ENCODE measurements at places on chromosomes 5 and 9.

DNA sequence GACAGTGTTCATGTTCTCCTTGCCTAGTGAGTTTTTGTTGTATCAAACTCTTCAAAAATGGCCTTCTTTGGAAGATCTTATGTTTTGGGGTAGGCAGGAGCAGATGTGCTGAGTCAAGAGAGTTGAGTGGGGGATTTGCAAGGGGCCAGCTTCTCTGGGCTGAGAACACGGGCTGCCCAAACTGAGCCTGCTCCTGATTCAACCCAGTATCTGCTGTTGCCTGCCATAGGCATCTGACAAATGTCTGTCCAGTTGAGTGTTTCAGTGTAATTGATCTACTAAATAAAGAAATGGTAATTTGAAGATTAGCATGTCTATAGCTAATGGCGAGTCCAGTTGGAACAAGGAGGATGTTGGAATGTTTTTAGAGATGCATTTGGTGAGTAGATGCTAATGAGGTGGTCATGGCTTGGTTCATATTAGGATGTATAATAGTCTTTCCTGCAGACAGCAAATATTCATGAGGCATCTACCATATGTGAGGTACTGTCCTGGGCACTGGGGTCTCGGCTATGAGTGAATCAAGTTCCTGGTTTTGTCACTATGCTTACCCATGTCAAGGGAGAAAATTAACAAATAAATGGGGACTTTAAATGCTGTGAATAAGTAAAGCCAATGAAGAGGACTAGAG is 119.5 kb downstream of the ADCY2 start:
- DNase-seq = no peak

DNA sequence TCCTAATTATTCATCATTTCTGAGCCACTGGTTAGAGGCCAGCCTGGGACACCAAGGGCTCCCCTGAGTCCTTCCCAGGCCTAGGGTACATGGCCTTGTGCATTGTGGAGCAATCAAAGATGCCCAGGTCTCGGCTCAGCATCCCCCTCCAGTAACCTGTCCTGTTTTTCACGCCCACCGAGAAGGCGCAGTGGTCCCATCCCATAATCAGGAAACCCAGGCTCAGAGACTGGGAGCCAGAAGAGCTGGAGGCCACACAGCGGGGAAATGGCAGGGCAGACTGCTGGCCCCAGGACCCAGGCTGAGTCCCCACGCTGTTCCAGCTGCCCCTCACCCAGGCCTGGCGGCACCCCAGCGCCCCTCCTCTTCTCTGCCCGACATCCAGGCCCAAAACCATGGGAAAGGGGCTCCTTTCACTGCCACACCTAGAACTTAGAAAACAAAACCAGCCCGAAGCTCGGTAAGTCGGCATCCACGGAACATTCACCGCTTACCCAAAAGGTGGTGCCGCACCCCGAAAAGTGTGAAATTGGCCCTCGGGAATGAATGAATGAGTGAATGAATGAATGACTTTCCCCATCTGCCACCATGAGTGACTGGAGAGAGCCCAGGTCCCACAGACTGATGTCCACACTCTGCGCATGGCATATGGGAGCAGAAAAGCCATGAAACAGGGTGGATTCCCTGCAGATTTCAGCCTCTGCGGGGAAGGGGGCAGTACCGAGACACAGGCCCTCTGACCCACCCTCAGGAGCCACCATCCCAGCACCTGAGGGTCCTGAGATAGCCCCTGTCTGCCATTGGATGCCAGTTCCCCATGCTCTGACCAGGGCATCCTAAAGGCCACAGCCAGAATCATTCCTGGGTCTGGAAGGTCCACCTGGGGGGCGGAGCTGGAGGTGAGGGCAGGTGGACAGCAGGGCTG is 132.5 kb downstream of the OLFM1 start:
- DNase-seq = no peak

- DNase-seq = no peak
Measured at GRCh38 chr9:37197158-37198038, 77.0 kb downstream of the ZCCHC7 start.

DNA sequence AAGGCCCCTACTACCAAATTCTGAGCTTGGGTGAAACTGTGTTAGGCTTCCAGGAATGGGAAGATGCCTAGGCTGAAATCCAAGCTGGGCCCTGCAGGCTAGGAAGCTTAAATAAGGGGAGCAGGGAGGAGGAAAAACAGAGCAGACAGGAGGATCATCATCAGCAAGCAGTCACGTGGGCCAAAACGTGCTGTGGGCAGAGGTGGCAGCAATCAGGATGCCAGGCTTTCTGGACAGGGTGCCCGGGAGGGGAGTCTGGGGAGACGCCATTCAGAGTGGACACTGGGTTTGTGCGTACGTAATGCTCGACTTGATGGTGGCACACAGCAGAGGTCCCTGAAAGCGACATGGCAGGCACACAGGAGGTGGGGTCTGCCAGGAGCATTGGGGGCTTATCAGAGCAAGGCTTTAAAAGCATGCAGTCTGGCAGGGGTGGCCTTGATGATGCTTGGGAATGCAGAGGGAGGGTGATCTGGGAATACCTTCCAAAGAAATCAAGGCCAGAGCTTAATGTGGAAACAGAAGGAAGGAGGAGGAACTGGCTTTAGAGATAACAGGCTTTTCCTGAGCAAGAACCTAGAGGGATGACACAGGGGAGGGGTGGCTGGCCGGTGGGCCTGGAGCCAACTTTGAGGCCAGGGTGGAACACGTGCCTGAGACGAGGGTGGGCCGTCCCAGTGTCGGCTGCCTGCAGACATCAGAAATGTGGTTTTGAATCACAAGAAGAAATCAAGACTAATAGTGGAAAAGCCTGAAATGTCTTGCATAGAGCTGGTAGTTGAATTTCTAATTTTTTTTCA is 212.5 kb downstream of the GADD45G start:
- no peak for DNase-seq

GRCh38 chr5:139849942-139850341 is 54.3 kb downstream of the PSD2 start:
- no peak for DNase-seq
